ENCODE measurements at places on chromosomes 1 and 21.

DNA sequence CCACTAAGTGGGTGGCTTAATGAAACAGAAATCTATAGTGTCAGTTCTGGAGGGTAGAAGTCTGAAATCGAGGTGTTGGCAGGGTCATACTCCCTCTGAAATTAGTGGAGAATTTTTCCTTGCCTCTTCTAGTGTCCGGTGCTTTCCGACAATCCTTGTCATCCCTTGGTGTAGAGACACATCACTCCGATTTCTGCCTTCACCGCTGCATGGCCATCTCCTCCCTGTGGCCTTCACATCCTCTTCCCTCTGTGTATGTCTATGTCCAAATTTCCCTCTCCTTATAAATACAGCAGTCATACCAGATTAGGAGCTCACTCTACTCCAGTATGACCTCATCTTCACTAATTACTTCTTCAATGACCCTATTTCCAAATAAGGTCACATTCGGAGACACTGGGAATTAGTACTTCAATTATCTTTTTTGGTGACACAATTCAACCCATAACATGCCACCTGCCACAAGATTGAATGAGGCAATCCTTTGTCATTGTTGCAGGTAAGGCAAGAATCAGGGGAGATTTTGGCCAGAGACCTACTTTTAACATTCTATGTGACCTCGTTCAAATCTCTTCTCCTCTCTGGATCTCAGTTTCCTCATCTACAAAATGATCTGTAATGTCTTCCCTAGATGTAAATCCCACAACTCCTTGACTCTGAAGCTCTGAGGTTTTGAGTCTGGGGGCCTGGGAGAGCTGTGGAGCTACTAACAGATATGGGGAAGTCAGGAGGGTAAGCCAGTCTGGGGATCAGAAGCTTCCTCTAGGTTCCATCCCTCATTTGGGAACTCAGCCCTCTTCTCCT is 16.1 kb downstream of the NAV1 start:
- no peak for DNase-seq

DNA sequence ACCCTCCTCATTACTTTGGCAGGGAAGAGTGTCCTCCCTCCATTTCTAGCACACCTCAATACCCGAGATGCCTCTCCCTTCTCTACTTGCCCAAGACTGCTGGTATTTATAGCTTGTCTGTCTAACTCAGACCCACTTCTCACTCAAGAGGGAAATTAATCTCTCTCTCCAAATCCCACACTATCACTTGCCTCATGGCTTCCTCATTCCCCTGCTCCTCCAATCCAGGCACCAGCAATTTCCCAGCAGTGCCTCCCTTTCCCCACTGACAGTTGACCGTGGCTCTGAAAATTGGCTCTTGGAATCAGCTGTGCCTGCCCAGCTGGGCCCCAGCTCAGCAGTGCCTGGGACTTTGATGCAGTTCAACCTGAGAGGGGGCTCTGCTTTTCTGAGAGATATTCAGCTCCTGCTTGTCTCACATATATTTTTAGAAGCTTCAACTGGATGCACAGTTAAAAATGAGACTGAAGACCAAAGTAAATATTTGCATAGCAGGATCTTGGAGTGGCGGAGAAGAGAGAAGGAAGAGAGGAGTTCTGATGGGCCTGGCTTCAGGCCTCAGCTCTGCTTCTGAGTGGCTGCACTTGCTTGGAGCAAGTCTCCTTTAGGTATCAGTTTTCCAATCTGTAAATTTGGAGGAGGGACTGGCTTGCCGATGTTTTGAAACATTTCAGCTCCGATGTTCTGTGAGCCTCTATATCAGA is 81.1 kb upstream of the SPATA6 start:
- peak; percentile 58 for DNase-seq

- DNase-seq, result no peak
Observed at GRCh38 chr21:19553919-19554615, 1150.5 kb upstream of the TMPRSS15 start.

- DNase-seq, result no peak
Observed at GRCh38 chr1:162500805-162501204, 3.2 kb downstream of the UHMK1 start.

GRCh38 chr1:107821340-107821739 is 143.6 kb downstream of the VAV3 start:
- DNase-seq, result no peak

GRCh38 chr1:20727746-20728316 is 4.7 kb downstream of the SH2D5 start:
- no peak for DNase-seq

GRCh38 chr1:47442202-47442601 is 4.4 kb downstream of the FOXD2 start:
- no peak for DNase-seq

DNA sequence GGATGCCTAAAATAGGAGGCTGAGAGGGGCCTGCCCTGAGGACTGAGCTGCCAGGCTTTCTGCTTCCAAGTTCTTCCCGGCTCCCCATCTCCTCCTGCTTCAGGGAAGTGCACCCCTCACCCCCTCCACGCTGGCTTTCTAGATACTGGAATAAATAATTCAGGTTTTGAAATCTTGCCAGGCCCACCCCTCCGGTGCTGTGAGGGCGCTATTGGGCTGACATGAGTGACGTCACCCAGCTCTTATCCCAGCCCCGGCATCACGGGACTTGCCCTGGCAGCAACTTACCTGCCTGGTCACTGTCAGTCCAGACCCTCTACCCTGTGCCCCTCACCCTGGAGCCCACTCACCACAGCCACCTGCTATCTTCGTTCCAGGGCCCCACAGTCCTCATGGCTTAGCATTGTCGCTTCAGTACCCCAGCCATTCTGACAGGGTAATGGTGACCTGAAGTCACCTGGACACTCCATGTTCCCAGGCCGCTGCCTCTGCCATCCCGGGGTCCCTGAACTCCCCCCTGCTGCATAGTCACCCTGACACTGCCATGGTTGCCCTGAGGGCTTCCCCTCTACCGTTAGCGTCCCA is 819 bp upstream of the GPR3 start:
- no peak for DNase-seq

Data from LNCaP clone FGC (cell line).